Hippocampal formation (tissue), 2 donors: ENCODE measurements at places on chromosomes 6 and 20.

GRCh38 chr6:142871910-142872331, 73.1 kb downstream of the HIVEP2 start:
- DNase-seq: no peak

DNA sequence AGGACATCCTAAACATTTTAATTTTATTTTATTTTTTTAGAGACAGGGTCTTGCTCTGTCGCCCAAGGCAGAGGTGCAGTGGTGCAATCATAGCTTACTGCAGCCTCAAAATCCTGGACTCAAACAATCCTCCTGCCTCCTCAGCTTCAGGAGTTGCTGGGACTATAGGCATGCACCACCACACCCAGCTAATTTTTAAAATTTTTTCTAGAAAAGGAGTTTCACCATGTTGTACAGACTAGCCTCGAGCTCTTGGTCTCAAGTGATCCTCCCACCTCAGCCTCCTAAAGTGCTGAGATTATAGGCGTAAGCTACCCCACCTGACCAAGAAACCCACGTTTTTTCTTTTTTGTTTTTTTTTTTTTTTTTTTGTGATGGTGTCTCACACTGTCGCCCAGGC, 33.3 kb downstream of the BAK1 start:
- DNase-seq: no peak

DNA sequence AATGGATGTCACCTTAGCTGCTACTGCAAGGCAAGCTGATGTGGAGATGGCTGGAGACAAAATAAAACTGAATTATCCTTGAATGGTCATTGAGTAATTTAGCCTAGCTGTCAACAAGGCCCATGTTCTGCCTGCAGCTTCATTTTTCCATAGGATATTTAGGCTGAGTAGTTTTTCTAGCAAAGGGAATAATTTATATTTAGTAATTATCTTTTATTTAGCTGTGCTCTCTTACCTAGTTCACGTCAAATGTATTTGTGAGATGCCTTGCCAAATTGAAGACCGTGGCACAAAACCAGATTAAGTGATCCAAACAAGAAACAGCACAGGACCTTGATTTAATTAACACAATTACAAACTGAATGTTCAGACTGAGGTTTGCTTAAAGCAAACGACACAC, 77.4 kb upstream of the CEP162 start:
- no peak for DNase-seq

DNA sequence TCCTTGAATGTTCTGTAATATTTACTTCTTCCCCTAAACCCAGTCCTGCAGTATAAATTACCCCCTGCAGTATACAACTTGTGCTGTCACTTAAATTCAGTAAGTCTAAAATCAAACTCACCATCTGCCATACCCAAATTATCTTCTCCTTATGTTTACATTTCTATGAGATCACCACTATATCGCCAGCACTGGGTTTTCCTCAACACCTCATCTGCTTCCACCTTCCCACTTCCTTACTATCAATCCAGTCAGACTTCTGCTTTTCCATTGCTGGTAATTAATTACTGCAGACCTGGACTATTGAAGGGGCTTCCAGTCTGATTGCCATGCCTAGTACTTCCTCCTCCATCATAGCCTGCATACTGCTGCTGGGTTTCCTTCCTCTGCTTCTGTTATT, 15.2 kb downstream of the EFHC1 start:
- DNase-seq: no peak

GRCh38 chr6:53330137-53330536, 18.6 kb downstream of the ELOVL5 start:
- no peak for DNase-seq

DNA sequence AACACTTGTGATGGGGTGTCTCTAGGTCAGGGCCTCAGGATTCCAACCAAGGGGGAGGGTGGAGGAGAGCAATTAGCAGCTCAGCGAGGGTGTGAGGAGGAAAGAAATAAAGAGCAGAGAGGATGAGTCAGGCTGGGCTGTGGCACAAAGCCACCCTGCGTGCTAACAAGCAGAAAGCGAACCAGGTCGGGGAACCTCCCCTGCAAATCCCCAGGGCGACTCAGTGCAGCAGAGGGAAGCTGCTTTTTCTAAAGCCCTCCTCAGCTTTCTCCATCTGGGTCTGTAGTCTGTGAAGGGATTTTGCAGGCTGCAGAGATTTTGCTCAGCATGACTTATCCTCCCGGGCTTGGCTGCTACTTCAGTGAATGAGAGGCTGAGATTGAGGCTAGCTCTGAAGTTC, 6.6 kb upstream of the SPO11 start:
- peak; percentile 12 for DNase-seq

GRCh38 chr6:36223706-36224105, 27.2 kb downstream of the BRPF3 start:
- DNase-seq: no peak

DNA sequence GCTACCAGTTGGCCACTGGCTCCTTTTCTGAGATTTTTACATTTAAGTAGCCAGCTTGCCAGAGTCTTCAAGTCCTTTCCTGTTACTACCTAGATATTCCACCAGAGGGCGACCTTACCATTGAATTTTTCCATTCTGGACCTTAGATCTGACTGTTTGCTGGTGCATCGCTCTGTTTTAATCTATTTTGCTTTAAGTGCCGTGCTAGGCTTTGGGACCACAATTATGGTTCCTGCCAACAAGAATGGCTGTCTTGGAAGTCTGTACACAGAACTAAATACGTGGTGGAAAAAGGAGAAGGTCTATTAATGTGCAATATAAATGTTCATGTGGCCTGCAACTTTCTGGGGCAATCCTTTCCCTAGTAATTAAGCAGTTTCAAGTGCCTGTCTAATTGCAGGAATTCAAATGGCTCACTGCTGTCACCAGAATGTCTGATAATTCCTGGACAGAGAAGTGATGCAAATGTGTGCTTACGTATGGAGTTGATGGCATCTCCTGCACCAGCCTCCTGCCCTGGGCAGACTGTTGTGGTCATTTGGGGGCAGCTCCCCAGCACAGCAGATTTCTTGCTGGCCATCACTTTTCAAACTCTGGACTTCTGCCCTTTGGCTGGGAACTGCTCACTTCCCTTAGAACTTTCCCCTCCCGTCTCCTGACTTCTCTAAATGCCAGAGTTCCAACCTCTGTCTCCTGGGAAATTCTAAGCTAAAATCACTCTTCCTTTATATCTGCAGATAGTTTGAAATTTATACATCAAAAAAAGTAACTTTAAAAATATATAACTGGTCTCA, 5.6 kb upstream of the HLA-DOA start:
- DNase-seq: peak; percentile 85

- DNase-seq: no peak
Measured at GRCh38 chr6:113734982-113735381, 122.2 kb upstream of the MARCKS start.

DNA sequence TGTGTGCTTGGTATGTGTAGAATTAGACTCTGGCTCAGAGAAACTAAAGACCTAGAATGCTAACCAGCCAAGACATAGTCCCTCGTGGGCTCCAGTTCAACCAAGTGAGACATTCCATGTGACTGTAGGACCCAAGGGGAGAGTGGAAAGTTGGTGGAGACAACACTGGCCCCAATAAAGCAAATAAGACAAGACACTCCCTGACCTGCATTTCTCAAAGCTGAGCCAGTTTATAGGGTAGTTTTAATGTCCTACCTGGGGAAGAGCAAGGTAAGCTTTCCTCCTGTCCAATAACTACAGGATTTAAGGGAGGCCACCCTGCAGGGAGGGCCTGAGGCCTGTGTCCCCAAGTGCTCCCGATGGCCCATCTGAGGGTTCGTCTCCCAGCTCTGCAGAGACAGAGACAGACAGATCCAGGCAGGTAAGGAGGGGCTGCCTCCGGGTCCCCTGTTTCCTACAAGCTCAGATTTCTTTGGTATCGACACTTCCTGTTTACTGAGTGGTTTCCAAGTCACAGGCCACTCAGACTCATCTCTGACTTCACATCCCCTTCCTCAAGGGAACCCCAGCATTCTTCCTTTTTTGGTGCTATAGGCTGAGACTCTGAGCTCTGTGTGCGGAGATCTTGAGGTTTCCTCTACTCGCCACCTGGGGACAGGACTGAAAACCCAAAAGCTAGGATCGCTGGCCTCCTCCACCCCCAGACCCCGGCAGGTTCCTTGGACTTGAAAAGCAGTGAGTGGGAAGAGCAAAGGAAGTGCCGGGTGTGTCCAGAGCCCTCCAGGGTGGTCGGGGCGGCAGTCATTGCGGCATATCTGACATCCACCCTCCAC, 92.4 kb downstream of the PRND start:
- DNase-seq: no peak

DNA sequence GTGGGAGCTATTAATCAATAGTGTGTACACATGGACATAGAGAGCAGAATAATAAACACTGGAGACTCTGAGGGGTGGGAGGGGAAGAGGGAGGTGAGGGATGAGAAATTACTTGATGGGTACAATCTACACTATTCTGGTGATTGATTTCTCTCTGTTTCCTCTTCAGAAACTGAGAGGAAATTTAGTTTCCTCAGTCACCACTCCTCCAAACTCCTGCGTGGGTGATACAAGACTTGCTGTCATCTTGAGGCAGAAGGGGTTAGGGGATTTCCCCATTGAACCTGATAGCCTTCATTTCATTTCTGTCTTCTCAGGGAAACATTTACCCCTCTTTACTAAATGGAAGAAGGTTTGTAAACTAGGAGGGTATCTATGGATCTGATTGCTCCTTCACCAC, 84.3 kb upstream of the ESR1 start:
- DNase-seq: no peak

- DNase-seq: no peak
Measured at GRCh38 chr6:3228771-3229565, 1.5 kb upstream of the TUBB2B start.
